ENCODE measurements at places on chromosomes 3 and 15. TPM values are rescaled to one million over a fixed set of nuclear protein-coding genes. Genes with fewer than 3 reads are reported as not detected.

The ZBTB20 gene
- 61.0 TPM for total RNA-seq

The IMPG2 gene
- total RNA-seq, result 0.29 TPM

DNA sequence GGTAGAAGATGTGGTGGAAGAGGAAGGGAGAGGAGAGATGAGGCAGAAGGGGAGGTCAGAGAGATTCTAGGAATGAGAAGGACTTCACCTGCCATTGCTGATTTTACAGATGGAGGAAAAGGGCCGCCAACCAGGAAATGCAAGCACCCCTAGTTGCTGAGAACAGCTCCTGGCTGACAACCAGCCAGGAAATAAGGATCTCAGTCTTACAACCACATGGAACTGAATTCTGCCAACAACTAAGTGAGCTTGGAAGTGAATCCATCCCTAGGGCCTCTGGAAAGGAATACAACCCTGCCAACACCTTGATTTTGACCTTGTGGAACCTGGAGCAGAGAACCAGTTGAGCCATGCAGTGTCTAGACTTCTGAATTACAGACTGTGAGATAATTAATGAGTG is 86.6 kb downstream of the EDEM1 start:
- DNase-seq, result no peak

The SNTN gene
- not detected for total RNA-seq

The BRPF1 gene
- total RNA-seq, result 23.7 TPM

DNA sequence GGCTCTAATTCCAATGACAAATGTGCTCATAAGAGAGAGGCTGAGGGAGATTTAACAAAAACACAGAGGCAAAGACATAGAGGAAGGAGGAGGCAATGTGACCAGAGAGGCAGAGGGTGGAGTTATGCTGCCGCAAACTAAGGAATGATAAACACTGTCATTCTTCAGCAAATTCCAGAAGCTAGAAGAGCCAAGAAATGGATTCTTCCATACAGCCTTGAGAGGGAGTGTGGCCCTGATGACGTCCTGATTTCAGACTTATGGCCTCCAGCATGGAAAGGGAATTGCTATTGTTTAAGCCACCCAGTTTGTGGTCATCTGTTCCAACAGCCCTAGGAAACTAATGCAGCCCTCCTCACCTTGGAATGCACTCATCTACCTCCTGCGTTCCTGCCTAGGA is 30.5 kb downstream of the CD47 start:
- no peak for DNase-seq

DNA sequence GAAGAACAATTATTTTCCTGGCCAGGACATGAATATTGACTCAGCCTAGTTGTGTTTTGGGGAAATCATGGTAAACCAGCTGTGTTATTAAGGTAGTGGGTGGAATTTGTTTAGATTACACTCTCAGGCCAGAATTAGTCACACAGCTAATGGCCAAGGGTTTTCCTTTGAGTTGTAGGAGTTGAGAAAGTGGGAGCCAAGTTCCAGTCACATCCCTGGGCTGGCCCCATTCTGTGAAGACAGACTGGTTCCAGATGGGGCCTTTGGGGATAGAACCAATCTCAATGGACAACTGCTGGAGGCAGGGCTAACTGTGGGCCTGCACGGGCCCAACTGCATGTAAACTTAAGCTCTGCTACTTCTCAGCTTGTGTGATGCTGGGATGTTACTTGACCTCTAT is 1.4 kb upstream of the RASL12 start:
- DNase-seq, result no peak

- peak; percentile 72 for DNase-seq
These were observed 1.1 kb downstream of the SLC35G2 start for GRCh38 chr3:136819731-136820679.

- DNase-seq, result no peak
These were observed 292.5 kb downstream of the ARPP21 start for GRCh38 chr3:35931867-35932266.

The RPP25 gene
- total RNA-seq, result 20.2 TPM

The FSIP1 gene
- 0.96 TPM for total RNA-seq

The KNG1 gene
- total RNA-seq, result 0.14 TPM

DNA sequence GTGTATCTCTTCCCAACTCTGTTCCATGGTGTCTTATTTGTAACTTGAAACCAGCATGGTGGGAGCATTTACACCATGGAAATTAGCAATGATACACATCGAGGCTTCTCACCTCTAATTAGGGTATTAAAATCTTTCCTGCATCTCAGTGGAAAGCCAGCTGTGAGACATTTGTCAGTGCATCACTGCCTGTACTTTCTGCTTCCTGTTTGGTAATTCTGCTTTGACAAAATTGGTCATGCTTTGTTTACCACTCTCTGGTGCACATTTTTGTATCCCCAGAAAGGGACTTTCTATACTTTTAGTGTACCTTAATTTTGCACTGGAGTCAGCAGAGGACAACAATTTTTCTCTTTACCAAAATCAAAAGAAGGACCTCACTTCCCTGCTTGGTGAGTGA is 402.1 kb downstream of the PDCD6IP start:
- no peak for DNase-seq

DNA sequence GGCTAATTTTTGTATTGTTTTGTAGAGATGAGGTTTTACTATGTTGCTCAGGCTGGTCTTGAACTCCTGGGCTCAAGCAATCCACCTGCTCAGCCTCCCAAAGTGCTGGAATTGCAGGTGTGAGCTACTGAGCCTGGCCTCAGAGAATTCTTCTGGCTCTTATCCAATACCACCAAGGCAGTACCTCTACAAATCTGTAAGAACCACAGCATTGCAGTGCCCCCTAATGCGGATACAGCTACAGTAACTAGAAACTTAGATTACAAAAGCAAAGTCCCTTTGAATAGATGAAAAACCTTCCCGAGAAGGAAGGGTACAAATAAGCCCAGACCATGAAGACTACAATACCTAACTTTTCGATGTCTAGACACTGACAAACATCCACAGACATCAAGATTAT is 107.9 kb upstream of the DPPA4 start:
- DNase-seq, result no peak

GRCh38 chr15:80152896-80153876 is at the start of gene FAH:
TSS of gene FAH (plus strand) at chr15:80152999. CDS start at chr15:80153055, 56 bp downstream.
- no peak for DNase-seq

GRCh38 chr3:172103724-172104123 is 64.3 kb downstream of the FNDC3B start:
- no peak for DNase-seq

DNA sequence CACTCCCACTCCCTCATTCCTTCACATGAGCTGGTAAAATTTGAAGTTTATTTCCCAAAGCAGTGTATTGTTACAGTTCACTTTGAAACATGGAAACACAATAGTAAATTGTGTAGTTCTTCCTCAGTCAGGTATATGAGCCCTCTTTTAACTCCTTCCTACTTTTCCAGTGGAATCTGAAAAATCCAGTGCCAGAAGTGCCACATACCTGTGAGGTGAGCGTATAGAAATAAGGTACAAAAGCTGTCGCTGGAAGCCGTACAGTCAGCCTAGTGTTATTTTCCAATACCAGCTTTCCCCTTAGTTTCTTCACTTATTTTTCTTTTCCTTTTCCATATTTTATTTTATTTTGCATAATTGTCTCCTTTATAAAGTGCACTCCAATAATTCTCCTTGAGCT is 81.7 kb upstream of the CADM2 start:
- no peak for DNase-seq

The FSTL1 gene
- 221 TPM for total RNA-seq

- DNase-seq, result no peak
These were observed 14.6 kb upstream of the TMEM40 start for GRCh38 chr3:12773710-12774086.

The SOX2 gene
- 0.20 TPM for total RNA-seq

GRCh38 chr3:14640157-14640562 is 11.4 kb upstream of the CCDC174 start:
- no peak for DNase-seq

DNA sequence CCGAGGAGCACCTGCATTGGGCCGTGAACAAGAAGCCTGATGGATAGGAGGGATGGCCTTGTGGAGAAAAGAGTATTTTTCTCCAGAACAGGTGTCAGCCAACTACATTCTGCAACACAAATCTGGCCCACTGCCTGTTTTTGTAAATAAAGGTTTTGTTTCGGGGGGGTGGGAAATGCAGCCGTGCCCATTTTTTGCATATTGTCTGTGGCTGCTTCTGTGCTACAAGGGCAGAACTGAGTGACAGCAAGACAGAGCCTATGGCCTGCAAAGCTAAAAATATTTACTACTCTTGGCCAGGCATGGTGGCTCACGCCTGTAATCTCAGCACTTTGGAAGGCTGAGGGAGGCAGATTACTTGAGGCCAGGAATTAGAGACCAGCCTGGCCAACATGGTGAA is 95.9 kb upstream of the AKAP13 start:
- DNase-seq, result no peak

- no peak for DNase-seq
These were observed 5.4 kb downstream of the MGLL start for GRCh38 chr3:127816783-127817405.

The CLDN16 gene
- 0.14 TPM for total RNA-seq

The NAALADL2 gene
- total RNA-seq, result 8.5 TPM

DNA sequence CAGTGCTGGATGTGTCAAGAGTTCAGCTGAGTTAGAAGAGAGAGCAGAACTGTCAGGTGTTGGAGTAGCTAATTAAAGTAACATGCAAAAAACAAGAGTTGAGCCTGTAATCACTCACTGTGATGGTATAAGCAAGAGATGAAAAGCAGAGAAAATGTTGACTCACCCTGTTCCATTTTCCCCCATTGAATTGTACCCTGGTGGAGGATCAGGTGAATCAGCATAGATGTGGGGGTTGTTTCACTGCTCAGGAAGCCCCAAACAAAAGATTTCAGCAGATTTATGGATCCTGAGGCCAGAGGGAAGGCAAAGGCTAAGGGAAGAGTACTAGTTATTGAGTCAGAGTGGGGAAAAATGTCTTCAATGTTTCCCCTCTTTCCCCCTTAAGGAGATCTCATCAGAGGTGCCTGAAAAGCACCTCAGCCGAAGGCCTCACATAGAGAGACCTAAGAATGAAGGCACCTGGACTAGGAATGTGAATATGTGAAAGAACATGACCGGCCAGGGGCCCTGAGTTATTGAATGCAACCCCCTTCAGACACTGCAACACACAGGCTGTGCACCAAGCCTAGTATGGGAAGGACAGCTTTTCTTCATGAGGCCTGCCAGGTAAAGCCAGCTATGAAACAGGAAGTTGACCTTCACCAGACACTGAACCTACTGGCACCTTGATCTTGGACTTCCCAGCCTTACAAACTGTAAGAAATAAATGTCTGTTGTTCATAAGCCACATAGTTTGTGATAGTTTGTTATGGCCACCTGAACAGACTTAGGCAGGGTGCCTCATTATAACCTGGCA is 90.1 kb downstream of the TMCO5A start:
- DNase-seq, result no peak

DNA sequence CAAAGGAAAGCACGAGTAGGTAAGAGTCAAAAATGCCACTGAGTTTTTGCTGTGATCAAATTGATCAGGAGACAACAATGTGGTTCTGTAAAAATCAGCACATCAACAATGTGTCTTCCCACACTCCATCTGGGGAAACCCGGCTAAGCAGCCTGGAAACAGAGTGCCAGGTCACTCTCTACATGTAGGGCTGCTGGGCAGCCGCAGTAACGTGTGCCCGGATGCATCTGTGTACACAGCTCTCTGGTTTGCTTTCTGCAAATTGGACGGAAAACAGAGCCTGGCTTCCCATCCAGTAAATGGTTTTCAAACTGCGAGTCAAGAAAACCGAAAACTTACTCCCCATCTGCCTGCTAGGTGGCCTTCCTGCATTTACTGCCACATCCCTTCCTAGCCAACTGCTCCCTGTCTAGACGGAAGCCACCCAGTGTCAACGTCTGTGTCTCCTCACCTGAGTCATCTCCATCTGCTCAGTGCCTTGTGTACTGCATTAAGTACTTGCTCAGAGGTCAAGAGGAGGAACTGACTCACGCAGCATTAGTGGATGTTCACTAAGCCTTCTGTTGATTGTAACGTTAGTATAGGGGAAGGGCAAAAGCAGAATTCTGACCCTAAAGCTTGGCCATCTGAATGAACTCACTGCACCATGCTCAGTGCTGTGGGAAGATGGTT is 124.1 kb downstream of the TJP1 start:
- no peak for DNase-seq

The PDCD10 gene
- total RNA-seq, result 53.2 TPM

- no peak for DNase-seq
These were observed 65.7 kb upstream of the IL12A start for GRCh38 chr3:159922861-159923312.

DNA sequence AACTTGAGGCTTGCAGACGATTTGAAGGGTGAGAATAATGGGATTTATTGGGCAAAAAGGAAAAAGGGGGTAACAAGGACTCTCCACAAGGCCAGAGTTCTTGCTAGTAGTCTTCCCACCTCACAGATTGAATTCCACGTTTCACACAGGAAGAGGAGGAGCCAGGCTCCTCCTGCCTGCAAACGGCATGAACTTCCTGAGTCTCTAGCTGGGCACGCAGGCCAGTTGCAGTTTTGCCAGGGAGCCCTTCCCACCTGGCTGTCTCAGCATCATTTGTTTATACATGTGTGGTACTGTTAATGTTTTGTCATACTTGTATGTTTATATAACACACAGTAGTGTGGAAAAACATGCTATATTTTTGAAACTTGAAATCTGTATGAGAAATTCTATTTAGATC is 155.0 kb downstream of the NLGN1 start:
- no peak for DNase-seq

The SYNPR gene
- total RNA-seq, result not detected

DNA sequence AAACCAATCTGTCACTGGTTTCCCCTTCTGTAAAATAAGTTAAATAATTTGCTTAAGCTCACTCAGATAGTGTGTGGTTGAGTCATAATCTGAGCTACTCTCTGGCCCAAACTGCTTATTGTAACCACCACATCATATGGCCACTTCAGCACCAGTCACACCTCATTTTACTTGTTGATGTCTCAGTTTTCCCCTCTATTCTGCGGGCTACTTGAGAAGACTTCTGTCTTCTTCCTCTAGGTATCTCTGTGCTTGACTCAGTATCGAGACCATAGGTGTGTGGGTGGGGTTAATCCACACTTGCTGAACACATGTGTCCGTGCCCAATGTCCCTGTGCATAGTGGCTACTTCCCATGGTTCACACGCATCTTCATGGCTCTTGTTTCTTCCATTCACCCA is 32.9 kb downstream of the CRYGS start:
- DNase-seq, result no peak

DNA sequence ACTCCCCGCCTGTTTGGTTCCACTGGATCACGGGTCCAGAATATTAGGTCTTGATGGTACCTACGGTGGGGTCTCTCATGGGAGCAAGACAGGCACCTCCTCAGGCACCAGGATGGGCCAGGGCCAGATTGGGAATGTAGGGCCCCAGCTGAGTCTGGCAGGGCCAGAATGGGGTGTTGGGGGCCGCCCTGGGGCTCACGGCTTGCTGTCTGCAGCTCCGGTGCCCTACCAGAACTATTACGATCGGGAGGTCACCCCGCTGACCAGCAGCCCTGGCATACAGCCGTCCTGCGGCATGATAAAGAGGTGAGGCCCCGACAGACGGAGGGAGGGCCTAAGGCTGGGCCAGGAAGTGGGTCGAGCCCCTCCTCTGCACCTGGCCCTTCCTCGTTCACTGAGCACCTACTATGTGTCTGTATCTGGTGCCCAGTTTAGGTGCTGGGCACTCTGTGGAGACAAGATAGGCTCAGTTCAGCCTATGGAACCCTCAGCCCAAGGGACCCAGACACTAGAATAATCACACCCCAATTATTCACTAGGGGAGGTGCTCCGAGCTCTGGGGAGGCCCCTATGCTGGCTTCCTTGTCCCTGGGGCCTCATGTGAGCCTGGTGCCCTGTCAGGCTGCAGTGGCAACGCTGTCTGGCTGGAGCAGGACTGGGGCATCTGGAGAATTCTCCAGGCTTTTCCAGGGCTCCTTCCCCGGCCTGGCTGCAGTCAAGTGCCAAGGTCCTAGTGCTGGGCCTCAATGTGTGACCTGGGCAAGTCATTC is 37.9 kb downstream of the PSTPIP1 start:
- peak; percentile 67 for DNase-seq

- DNase-seq, result no peak
These were observed 64.0 kb downstream of the CHRD start for GRCh38 chr3:184443831-184444230.
